ENCODE measurements at places on chromosomes 7 and 10. TPM values are rescaled to one million over a fixed set of nuclear protein-coding genes. Genes with fewer than 3 reads are reported as not detected.

TLX1 gene
- total RNA-seq: not detected

ZP3 gene
- total RNA-seq: not detected

SPDYE11 gene
- not detected for total RNA-seq

RELN gene
- total RNA-seq: 0.56 TPM

ZNF727 gene
- total RNA-seq: 1.8 TPM

NFKB2 gene
- 13.3 TPM for total RNA-seq

DKK1 gene
- not detected for total RNA-seq

SEC23IP gene
- 30.6 TPM for total RNA-seq

AKR1C2 gene
- total RNA-seq: 25.5 TPM

ZNF425 gene
- 0.38 TPM for total RNA-seq

PDLIM1 gene
- total RNA-seq: 226 TPM

UTF1 gene
- not detected for total RNA-seq

DNA sequence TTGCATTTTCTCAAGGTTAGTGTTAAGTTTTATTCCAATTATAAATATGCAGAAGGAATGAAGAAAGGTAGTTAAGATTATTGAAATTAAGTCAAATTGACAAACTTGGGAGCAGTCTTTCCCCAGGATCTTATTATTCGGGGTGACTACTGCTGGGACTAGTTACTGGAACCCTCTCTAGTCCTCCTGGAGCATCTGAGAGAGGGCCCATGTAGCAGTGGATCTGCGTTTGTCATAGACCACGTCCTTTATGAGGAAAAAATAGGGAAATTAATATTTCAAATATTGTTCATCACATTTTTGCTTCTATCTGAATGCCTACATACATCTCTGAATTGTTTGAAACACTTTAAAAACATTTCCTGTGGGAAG is 41.0 kb downstream of the CNPY1 start:
- no peak for DNase-seq

GRCh38 chr10:79063661-79064492 is 4.9 kb upstream of the ZMIZ1 start:
- DNase-seq: no peak

GRCh38 chr10:96285331-96285752 is 14.0 kb upstream of the BLNK start:
- no peak for DNase-seq

- no peak for DNase-seq
These were observed 404.2 kb downstream of the THSD7A start for GRCh38 chr7:11427686-11428273.

DNA sequence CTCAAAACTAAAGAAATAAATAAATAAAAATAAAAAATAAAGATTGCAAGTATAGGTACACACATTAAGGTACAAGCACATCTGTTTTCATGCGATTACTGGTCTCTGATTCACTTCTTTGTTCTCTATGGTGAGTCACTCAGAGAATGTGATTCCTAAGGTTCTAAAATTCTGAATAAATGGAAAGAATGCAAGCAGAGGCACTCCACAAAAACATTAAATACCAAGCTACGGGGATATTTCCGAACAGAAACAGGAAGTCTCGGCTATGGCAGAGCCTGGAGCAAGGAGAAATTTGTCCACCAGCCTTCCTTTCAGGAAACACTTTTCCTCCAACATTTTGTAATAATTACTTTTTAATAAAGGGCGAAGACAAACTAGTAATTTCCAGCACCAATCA is 1.4 kb downstream of the VOPP1 start:
- no peak for DNase-seq

DNA sequence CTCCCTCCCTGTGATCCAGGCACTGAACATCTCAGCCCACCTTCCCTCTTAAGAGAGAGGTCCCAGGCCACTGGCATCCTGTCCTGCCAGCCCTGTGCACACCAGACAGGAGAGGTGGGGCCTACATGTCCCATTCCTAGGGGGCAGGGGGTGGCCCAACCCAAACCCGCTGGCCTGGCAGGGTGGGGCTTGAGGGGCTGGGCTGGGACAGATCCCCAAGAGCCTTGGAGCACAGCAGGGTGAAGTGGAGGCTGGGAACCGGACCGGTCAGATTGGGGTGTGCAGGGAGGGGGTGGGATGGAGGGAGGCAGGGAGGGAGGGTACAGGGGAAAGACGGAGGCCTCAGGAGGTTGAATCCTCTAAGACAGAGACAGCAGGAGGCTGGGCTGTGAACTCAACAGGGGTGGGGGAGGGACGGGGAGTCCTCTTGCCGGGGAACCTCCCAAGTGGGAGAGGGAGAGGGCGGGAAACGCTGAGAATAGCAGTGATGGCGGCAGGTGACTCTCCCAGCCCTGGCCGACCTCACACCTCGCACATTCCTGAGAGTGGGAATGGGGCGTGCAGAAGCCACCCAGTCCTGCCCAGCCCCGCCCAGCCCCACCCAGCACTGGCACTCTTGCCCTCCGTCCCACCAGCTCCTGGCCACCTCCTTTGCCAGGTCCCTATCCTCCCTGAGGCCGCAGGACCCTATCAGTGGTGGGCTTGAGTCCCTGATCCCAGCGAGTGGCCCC is 6.7 kb downstream of the TSC22D4 start:
- DNase-seq: no peak

DNA sequence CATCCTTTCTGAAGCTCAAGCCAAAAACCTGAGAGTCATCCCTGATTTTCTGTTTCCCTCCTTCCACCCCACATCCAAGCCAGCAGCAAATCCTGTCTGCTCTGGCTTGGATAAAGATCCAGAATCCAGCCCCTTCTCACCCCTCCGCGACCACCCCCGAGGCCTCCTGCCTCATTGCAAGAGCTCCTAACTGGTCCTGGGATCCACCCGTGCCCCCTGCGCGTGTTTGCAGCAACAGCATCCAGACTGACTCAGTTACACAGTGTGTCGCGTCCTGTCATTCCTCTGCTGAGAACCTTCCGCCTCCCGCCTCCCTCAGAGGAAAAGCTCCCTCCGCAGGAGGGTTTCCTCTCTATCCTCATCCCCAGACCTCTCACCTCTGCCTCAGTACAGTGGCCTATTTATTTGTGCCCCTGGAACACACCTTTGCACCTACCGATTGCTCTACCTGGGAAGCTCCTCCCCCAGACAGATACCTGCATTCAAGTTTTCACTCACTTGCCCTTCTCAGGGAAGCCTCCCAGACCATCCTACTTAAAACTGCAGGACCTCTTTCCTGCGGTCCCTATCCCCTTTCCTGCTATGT is 21.6 kb upstream of the GRID1 start:
- DNase-seq: no peak

GRCh38 chr10:4725917-4726606 is 99.9 kb upstream of the AKR1E2 start:
- no peak for DNase-seq

DNA sequence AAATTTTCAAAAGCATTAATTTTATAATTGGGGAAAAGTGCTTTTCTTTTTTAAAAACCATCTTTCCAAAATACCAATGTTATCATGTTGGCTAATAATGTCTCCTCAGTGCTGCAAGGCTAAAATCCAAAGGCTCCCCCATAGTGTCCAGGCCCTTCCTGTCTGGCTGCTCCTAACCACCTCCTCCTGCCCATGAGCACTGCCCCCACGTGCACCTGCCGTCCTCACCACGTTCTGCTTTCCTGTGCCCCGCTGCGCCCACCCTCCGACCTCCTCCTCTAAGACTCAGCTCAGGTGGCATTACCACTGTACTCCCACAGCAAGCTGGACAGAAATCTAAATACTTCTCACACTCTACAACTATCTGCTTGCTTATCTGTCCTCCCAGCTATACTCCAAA is 17.7 kb downstream of the PAXIP1 start:
- DNase-seq: no peak

DNA sequence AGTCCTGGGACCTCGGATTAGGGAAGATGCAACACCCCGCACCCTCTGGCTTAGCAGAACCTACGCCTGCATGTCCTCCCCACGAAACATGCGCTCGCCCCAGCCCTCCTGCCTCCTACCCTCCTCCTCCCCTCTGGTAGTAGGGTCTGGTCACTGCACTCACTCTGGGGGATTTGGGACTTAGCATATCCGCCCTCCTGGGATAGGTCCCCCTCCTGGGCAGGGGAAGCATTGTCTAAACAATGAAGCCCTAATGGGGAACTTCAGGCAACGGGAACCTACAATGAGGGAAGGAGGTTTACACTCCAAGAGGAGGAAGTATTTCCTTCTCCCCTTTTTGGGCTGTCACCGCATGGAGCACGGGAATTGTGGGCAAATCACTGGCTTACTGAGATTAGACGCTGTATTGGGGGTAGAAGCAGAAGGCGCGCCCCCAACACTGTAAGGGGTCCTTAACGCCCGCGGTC is 892 bp downstream of the CRHR2 start:
- DNase-seq: no peak

- DNase-seq: peak; percentile 63
These were observed 61.0 kb upstream of the AOAH start for GRCh38 chr7:36784991-36785940.

DNA sequence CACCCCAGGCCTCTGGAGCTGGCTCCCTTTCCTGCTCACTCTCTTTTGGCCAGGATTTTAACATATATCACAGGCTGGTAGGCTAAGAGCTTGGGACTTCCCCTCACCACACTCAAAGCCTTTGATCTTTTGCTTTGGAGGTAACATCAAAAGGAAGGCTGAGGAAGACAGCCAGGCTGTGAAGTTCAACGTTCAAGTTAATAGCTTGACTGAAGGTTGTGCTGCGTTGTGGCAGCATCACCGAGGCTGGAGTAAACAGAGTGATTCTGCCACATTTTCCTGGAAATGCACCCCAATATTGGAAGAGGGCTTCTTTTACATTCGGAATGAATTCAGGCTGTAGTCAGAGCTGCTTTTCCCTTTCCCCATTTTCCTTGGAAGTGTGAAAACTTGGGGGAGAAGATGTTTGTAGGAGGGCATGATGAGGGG is 57.3 kb downstream of the TCF7L2 start:
- no peak for DNase-seq

- DNase-seq: no peak
These were observed 26.7 kb downstream of the ELAPOR2 start for GRCh38 chr7:87032604-87033339.

DNA sequence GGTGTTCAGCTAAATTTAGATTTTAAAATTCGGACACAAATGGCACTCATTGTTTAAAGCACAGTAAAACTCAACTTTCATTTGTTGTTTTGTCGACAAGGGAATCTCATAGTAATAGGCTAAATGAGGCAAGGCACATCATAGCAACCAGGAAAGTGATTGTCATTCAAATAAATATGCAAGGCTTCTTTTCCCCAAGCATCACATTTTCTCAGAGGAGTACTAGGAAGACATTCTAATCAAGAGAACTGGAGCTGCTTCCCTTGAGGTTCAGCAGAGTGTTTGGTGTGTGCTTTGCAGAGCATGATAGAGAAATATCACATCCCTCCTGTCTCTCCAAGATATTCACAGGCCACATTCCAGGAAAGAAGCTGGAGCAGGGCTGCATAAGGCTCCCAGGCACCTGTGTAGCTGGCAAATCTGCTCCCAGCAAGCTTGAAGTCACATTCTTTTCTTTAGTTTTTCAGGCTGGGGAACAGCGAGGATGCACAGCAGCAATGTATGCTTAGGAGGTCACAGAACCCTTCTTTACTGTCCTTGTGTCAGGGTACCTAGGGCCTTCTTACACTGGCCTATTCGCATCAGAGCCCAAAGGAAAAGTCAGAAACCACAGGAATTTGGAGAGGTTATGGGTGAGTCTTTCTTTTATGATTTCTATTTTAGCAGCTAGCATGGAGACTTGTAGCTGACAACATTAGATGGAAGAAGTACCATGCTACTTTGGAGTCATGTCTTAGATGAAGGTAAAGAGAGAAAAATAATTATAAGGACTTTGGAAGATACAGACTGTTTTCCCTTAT is 95.9 kb upstream of the HDAC9 start:
- DNase-seq: no peak

DNA sequence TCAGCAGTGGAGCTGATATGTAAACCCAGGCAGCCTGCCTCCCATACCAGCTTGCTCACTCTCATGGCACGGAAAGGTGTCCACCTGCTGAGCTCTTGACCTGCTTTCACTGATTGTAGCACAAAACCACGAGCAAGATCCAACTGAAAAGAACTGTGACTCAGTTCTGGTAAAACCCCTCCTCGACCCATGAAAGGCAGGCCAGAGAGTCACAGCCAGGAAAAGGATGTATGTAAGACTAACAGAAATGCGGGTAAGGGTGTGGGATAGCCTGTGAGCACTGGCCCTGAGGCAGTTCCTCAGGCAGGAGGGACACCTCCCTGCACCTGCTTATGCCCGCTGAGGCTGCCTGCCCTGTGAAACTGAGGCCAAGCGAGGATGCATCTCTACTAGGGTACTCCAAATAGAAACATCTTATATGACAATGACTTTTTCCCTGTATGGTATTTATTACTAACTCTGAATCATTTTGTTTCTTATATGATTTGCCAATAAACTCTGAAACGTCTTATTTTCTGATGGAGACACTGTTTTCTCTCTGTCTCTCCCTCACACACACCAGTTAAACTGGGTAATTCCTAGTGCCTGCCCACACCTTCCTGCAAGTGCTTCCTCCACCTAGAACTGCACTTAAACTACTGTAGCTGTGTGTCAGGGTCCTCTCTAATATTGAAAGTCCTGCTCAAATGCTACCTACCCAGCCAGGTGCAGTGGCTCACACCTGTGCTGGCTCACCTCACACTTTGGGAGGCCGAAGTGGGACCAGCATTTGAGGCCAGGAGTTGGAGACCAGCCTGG is 73.3 kb upstream of the GHITM start:
- DNase-seq: no peak

GRCh38 chr7:16446508-16446907 is 19.0 kb downstream of the SOSTDC1 start:
- no peak for DNase-seq

DNA sequence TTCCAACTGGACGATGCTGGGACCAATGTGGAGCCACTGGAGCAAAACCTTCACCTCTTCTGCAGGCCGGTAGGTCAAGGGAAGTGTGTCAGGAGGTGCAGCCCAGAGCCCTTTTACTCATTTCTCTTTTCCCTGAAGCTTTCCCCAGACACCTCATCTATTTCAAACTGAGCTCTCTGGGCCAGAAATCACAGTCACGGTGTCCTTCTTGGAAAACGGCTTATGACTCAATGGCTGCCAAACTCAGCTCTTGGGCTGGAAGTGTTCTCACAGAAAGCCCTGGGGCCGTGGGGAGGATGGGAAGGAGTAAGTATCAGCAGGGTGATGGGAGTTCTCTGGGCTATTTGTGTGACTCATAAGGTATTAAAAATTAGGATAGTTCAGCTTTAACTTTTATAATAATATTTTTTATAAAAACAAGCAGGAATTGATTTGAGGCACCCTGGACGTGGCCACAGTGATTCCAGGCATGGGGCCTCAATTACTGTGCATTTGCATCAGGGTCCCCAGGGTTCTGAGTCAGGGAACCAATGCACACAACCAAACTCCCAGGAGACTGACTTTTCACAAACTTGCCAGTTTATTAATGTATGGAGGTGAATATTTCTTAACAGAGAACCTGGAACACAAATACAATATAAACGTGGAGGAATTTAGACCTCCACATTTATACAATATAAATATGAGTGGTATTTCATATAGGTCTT is 187.4 kb upstream of the TMEM72 start:
- no peak for DNase-seq

- DNase-seq: no peak
These were observed 3.5 kb downstream of the SP8 start for GRCh38 chr7:20783125-20783699.

- no peak for DNase-seq
These were observed 65.6 kb downstream of the CTTNBP2 start for GRCh38 chr7:117807676-117808075.

- DNase-seq: no peak
These were observed 84.9 kb downstream of the MKX start for GRCh38 chr10:27660711-27661110.
